Esophagus muscularis mucosa (tissue), 4 donors: ENCODE measurements at places on chromosomes 4 and X. TPM values are rescaled to one million over a fixed set of nuclear protein-coding genes. Genes with fewer than 3 reads are reported as not detected.

Gene MAGEA10
- not detected for total RNA-seq

Gene MAGEC2
- not detected for total RNA-seq

GRCh38 chr4:109332926-109333464 is 30.5 kb upstream of the COL25A1 start:
- H3K27me3 ChIP-seq, result no peaks in the 10 kb centered on the region
- H3K4me3 ChIP-seq, result no peak overlapping the region
- no peak overlapping the region for H3K27ac ChIP-seq
- no peaks in the 10 kb centered on the region for H3K4me1 ChIP-seq
- H3K36me3 ChIP-seq, result no peaks in the 10 kb centered on the region

Gene GK
- 2.5 TPM for total RNA-seq

GRCh38 chrX:27775984-27776383 is 31.8 kb upstream of the MAGEB10 start:
- no peaks in the 10 kb centered on the region for H3K27me3 ChIP-seq
- no peak overlapping the region for H3K27ac ChIP-seq
- H3K4me3 ChIP-seq, result no peak overlapping the region
- H3K4me1 ChIP-seq, result no peaks in the 10 kb centered on the region
- no peak for DNase-seq

Gene TLR10
- not detected for total RNA-seq

Gene ZAR1
- total RNA-seq, result not detected

DNA sequence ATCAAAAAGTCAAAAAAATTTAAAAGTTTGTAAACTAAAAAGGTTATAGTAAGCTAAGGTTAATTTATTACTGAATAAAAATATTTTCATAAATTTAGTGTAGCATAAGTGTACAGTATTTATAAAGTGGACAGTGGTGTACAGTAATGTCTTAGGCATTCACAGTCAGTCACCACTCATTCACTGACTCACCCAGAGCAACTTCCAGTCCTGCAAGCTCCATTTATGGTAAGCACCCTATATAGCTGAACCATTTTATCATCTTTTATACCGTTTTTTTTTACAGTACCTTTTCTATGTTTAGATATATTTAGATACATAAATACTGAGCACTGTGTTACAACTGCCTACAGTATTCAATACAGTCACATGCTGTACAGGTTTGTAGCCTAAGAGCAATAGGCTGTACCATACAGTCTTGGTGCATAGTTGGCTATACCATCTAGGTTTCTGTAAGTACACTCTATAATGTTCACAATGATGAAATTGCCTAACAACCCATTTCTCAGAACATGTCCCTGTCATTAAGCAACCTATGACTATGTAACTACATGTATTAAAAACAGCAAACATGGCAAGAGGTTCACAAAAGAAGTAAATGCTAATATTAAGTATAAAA is 18.6 kb downstream of the ACSL4 start:
- H3K27ac ChIP-seq, result no peak overlapping the region
- DNase-seq, result no peak
- no peak overlapping the region for H3K4me3 ChIP-seq
- no peaks in the 10 kb centered on the region for H3K36me3 ChIP-seq
- peaks cover 21% of the 10 kb centered on the region for H3K4me1 ChIP-seq
- H3K27me3 ChIP-seq, result no peaks in the 10 kb centered on the region

GRCh38 chrX:154991039-154991438 is 31.5 kb downstream of the F8 start:
- no peaks in the 10 kb centered on the region for H3K4me1 ChIP-seq
- no peaks in the 10 kb centered on the region for H3K36me3 ChIP-seq
- H3K27ac ChIP-seq, result no peak overlapping the region
- DNase-seq, result no peak
- H3K27me3 ChIP-seq, result no peaks in the 10 kb centered on the region

DNA sequence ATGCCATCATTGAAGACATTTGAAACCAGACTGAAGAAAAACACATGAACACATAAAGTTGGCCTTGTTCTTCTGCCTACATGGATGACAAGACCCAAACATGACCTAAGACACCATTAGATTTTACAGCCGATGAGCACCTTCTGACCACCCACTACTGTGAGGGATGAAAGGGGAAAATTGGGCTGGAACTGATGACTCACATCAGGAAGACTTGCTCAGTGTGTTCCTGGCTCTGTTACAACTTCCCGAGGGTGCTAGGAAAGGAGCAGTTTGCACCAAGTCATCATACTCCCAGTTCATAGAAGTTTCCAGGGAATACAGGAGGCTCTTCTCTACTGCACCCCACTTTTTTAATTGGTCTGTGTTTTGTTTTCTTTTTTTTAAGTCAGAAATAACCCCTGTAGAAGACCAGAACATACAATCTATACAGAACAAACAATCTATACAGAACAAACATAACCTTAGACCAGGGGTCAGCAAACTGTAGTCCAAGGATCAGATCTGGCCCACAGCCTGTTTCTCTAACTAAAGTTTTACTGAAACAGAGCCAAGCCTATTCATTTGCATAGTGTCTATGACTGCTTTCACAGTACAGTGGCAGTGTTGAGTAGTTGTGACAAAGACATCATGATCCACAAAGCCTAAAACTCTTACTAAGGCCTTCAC is 25.3 kb downstream of the BTC start:
- no peaks in the 10 kb centered on the region for H3K36me3 ChIP-seq
- no peaks in the 10 kb centered on the region for H3K4me1 ChIP-seq
- H3K27me3 ChIP-seq, result no peaks in the 10 kb centered on the region

Gene FGB
- not detected for total RNA-seq

Gene ADH7
- total RNA-seq, result not detected

DNA sequence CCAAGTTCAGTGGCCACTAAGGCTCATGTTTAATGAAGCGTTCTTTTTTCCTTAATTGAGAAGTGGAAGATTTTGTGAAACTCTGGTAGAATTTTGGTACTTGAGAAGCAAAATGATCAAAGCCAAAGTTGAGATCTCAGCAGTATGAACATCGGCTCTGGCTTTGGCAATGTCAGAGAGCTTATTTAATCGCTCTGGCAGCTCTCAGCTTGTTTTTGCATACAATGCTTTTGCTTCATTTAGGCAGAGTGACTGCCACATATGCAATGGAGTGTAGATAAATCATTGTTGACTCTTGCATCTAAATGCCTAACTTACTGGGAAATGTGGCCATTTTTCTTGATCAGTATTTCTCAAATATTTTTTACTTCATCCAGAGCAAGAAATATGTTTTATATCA is 135.7 kb downstream of the AASDH start:
- no peaks in the 10 kb centered on the region for H3K36me3 ChIP-seq
- no peak overlapping the region for H3K4me3 ChIP-seq
- no peak overlapping the region for H3K27ac ChIP-seq

DNA sequence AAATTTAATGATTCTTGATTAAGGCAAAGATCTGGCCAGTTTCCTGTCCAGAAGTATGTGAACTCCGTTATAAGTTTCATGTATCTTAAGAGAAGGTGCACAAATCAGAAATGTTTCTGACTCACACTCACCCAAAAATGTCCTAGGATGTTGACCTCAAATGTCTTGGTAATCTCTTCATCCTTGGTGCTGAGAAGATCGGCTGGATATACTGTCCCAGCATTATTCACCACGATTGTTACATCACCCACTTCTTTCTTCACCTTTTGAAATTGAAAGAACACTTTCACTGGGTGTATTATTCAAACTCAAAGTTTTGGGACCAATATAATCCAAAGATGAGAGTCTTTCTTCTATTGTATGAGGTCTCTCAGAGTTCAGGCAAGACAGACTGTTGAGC is 5.7 kb downstream of the HSD17B13 start:
- no peaks in the 10 kb centered on the region for H3K27me3 ChIP-seq
- DNase-seq, result no peak
- H3K4me1 ChIP-seq, result no peaks in the 10 kb centered on the region
- H3K36me3 ChIP-seq, result no peaks in the 10 kb centered on the region
- H3K4me3 ChIP-seq, result no peak overlapping the region

Gene RNF175
- 1.4 TPM for total RNA-seq

DNA sequence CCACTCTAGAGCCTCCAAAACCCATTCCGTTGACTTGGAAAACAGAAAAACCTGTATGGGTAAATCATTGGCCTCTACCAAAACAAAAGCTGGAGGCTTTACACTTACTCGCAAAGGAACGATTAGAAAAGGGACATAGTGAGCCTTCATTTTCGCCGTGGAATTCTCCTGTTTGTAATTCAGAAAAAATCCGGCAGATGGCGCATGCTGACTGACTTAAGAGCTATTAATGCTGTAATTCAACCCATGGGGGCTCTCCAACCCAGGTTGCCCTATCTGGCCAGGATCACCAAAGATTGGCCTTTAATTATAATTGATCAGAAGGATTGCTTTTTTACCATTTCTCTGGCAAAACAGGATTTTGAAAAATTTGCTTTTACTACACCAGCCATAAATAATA is 60.8 kb downstream of the ZNF732 start:
- no peak overlapping the region for H3K4me3 ChIP-seq
- peaks cover 7% of the 10 kb centered on the region for H3K4me1 ChIP-seq
- no peak overlapping the region for H3K27ac ChIP-seq
- H3K36me3 ChIP-seq, result no peaks in the 10 kb centered on the region

- H3K27me3 ChIP-seq, result no peaks in the 10 kb centered on the region
- peaks cover 21% of the 10 kb centered on the region for H3K4me1 ChIP-seq
- no peak overlapping the region for H3K4me3 ChIP-seq
- no peak overlapping the region for H3K27ac ChIP-seq
- H3K36me3 ChIP-seq, result peaks cover 11% of the 10 kb centered on the region
Observed at GRCh38 chr4:20612313-20612712, 87.9 kb upstream of the PACRGL start.

Gene MCF2
- total RNA-seq, result 0.33 TPM

Gene RHOXF1
- total RNA-seq, result not detected

- H3K4me3 ChIP-seq, result no peak overlapping the region
- DNase-seq, result no peak
- no peaks in the 10 kb centered on the region for H3K4me1 ChIP-seq
Observed at GRCh38 chr4:8120501-8120900, 38.1 kb downstream of the ABLIM2 start.

GRCh38 chrX:12954981-12955380 is 19.9 kb upstream of the TMSB4X start:
- no peak for DNase-seq
- H3K4me3 ChIP-seq, result no peak overlapping the region
- H3K4me1 ChIP-seq, result peaks cover 17% of the 10 kb centered on the region
- no peaks in the 10 kb centered on the region for H3K27me3 ChIP-seq

GRCh38 chr4:8192748-8193738 is 6.0 kb upstream of the SH3TC1 start:
- no peak overlapping the region for H3K4me3 ChIP-seq
- peaks cover 42% of the 10 kb centered on the region for H3K4me1 ChIP-seq
- H3K36me3 ChIP-seq, result no peaks in the 10 kb centered on the region
- H3K27me3 ChIP-seq, result no peaks in the 10 kb centered on the region
- H3K27ac ChIP-seq, result no peak overlapping the region
- DNase-seq, result no peak

DNA sequence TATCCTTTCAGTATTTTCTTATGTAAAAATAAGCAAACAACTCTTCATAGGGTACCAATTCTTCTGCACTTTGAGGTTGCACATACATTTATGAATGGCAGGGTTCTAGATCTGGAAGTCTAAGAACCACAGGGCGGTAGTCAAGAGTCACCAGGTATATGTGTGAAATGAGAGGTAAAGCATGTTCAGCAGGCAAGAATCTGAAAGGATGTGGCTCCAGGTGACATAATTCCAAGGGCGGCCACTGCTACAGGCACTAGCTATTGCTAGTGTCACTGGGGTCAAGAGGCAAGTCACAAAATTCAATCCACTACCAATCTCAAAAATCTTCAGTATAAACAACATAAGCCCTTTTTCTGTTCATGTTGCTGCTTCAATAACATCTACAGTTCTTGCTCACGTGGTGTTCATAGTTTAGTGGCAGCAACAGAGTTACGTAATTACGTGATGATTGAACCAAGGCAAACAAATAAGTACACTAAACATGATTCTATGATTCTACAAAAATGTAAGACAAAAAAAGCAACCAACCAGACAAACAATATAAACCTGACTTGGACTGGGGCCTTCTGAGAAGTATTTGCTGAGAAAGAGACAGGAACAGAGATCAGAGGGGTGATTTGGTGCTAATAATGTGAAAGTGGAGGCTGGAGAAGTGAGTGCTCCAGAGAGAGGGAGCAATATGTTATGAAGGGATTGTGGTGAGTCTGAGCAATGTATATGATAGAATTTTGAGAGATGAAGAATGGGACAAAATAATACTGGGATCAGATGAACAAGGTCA is 101.7 kb downstream of the NAA11 start:
- no peaks in the 10 kb centered on the region for H3K36me3 ChIP-seq
- no peak overlapping the region for H3K27ac ChIP-seq
- no peak overlapping the region for H3K4me3 ChIP-seq
- no peaks in the 10 kb centered on the region for H3K27me3 ChIP-seq
- no peak for DNase-seq

DNA sequence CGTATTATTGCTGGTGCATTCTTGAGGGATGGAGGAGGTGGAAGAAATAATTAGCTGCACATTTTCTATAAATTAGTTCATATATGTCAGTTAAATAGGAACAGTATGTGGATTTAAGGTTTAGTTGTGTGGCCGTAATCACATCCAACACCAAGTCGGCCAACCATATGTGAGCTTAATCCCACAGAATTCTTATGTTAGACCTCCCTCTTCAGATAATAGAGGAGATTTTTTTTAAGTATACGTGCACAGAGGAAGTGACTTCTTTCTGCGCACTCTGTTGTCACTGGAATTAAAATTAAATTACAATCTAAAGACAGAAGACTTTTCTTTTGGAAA is 2.1 kb downstream of the SEPTIN11 start:
- H3K27me3 ChIP-seq, result no peaks in the 10 kb centered on the region
- H3K27ac ChIP-seq, result peak overlapping the region; percentile 91
- peaks cover 5% of the 10 kb centered on the region for H3K4me1 ChIP-seq
- no peaks in the 10 kb centered on the region for H3K36me3 ChIP-seq
- no peak for DNase-seq

DNA sequence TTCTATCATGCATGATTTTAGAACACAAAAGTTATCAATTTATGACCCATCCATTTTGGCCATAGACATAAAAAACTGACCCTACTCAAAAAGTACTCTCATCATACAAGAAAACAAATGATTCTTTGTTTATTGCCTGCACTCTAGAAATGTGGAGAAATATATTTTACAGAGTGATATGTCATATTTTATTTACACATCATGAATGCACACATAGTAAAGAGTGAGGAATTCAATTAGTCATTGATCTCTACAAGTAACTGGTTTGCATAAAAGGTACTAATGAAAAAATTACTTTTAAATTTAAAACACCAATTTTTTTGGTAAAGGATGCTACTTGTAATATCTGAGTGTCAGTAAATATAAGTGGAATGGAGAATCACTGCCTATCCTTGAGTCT is 242.5 kb upstream of the FAT4 start:
- no peaks in the 10 kb centered on the region for H3K27me3 ChIP-seq
- H3K4me1 ChIP-seq, result peaks cover 10% of the 10 kb centered on the region
- H3K27ac ChIP-seq, result no peak overlapping the region
- H3K4me3 ChIP-seq, result no peak overlapping the region
- no peaks in the 10 kb centered on the region for H3K36me3 ChIP-seq
- no peak for DNase-seq

DNA sequence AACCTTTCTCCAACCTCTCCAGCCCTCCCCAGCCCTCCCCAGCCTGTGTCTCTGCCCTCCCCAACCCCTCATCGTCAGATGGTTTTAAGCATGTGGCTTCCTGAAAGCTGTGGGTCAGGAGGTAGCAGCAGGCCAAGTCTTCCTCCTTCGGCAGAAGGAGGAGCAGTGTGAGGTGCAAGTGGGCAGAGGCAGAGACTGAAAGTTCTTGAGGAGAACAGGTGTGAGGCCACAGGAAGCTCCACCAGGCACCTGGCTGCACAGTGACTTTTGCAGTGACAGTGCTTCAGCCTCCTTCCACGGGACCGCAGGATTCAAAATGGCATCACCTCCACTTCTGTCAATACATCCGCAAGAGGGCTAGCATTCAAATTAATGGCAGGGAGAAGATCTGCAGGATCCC is 203.9 kb upstream of the LEF1 start:
- H3K27me3 ChIP-seq, result no peaks in the 10 kb centered on the region
- no peak overlapping the region for H3K27ac ChIP-seq
- DNase-seq, result peak; percentile 70
- no peak overlapping the region for H3K4me3 ChIP-seq
- H3K4me1 ChIP-seq, result no peaks in the 10 kb centered on the region
- H3K36me3 ChIP-seq, result no peaks in the 10 kb centered on the region

Gene PDLIM3
- total RNA-seq, result 2,098 TPM
